ENCODE measurements at places on chromosomes 7 and 10.

DNA sequence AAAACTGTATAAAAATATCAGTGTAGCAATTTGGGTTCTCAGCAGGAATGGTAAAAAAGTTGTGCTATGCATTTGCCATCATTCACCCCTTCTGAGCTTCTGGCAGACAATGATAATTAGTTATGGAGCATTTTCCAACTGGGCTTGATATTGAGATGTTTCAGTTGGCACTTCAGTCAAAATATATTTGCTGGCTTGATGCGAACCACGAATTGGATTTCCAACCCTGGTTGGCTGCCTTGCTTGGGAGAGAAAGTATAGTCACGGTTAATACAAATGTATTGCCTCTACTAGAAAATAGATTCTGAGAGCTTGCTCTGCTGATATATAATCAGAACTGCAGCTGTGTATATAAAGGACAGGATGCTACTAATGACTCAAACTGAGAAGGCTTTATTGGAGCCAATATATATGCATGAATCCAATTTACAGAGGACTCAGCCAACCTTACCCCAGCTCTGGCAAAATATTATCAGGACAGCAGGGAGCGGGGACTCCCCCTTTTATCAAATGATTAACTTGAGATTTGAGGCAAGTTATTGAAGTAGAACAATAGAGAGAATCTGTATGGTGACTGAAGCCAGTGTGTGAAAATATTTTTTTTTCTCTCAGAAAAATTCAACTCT is 219.8 kb upstream of the SMIM30 start:
- no peak for DNase-seq

- no peak for DNase-seq
Measured at GRCh38 chr7:150417239-150417638, 33.2 kb upstream of the GIMAP8 start.

GRCh38 chr10:99850021-99850766 is 67.8 kb downstream of the ABCC2 start:
- no peak for DNase-seq

- no peak for DNase-seq
Measured at GRCh38 chr10:70317943-70318318, 34.1 kb upstream of the NPFFR1 start.

DNA sequence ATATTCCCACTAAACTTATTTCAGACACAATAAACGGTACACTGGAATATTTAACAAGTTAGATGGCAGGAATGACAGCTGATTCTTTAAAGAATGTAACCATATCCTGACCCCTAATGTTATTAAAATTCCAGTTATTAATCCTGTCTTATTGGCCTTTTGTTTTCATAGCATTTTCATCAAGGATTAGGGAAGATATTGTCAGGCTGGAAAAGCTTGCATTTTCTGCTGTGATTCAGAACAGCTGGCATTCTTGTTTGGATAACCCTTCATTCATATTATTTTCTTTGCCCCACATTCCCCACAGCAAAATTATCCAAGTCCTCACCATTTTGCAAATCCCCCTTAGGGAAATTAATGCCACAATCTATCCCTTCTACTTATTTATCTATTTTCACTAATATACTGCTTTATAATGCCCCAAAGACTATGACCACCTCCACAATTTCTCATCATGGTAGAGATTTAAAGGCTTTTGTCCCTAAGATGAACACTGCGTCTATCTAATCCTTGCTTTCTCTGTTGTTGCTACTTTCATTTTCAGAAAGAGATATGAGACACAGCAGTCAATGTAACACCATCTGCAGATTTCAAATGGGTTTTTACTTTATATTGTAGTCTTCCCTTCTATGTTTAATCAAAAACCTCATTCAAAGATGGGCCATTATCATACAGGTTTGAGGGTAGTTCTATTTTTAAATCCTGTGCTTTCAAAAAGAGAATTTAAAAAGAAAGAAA is 475.1 kb downstream of the PARD3 start:
- no peak for DNase-seq

DNA sequence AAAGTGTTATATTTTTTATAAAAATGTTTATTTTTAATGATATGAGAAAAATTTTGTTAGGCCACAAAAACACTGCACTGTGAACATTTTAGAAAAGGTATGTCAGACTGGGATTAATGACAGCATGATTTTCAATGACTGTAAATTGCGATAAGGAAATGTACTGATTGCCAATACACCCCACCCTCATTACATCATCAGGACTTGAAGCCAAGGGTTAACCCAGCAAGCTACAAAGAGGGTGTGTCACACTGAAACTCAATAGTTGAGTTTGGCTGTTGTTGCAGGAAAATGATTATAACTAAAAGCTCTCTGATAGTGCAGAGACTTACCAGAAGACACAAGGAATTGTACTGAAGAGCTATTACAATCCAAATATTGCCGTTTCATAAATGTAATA is 64.8 kb upstream of the CAPZA2 start:
- DNase-seq, result no peak

DNA sequence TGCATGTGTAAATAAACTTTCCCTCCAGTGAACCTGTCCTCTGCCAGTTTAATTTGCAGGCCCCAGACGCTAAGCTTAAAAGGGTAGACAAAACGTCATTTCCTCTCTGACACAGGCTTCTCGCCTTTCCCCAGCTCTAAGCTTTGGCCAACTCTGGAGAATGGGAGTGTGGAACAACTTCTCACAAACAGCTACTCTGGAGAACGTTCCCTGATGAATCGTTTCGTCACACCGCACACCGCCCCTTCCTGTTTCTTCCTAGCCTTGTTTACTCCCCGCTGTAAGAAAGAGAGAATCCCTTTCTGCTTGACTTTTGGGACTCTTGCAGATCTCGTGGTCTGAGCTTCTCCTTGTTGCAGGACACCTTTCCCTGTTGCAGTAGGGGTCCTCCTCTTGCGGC is 564.2 kb downstream of the TCERG1L start:
- no peak for DNase-seq

DNA sequence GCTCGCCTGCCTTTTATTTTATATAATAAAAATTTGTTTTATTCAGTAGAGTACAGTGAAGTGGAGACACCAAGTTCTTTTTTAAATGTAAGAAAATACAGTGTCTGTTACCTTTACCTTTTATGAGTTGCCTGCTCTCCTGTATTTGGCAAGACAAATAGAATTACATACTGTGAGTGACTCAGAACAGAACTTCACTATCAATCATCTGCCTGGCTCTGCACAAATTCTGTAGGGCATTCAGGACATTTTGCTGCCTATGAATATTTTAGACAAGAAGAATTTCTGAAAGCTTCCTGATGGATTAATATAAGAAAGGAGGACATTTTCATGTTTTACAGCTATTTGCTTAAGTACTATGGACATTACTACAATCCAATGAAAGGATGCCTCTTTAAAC is 135.4 kb upstream of the PHF14 start:
- peak; percentile 7 for DNase-seq

DNA sequence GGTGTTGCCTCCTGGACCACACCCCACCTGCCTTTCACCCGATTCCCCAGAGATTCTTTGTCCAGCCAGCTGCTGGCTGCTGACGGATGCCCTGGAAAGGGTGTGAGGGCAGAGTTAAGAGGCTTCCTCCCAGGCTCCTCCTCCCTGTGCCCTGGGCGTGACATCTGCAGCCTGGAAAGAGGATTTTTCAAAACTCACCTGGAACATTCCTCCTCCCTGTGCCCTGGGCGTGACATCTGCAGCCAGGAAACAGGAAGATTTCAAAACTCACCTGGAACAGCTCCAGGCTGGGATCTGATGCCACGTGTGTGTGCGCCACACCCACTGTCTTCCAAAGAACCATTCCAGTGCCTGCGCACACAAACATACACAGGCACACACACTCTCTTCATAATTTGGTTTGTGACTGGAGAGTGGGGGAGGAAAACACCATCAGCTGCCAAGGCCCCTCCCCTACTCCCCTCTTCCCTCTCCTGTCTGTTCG is 5.2 kb downstream of the MARVELD1 start:
- DNase-seq, result no peak

GRCh38 chr7:36878288-36878687 is 154.0 kb upstream of the AOAH start:
- no peak for DNase-seq

DNA sequence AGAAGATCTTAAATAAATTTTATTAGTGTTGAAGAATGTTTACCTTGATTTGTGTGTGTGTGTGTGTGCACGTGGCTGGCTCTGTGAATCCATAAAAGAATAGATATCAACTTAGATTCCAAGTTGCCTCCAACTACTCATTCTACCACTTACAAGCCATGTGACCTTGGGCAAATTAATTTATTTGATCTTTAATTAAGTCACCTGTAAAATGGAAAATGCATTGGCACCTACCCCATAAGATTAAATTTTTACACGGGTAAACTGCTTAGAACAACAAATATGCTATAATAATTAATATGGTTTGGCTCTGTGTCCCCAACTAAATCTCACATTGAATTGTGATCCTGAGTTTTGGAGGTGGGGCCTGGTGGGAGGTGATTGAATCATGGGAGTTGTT is 604.9 kb upstream of the NRG3 start:
- DNase-seq, result no peak

- DNase-seq, result no peak
Measured at GRCh38 chr10:122258136-122259074, 12.7 kb upstream of the BTBD16 start.

GRCh38 chr10:66999762-67000545 is 74.1 kb downstream of the LRRTM3 start:
- DNase-seq, result no peak

GRCh38 chr7:128435327-128435686 is 20.4 kb upstream of the HILPDA start:
- DNase-seq, result no peak

- DNase-seq, result no peak
Measured at GRCh38 chr7:39125846-39126245, 148.1 kb downstream of the POU6F2 start.

DNA sequence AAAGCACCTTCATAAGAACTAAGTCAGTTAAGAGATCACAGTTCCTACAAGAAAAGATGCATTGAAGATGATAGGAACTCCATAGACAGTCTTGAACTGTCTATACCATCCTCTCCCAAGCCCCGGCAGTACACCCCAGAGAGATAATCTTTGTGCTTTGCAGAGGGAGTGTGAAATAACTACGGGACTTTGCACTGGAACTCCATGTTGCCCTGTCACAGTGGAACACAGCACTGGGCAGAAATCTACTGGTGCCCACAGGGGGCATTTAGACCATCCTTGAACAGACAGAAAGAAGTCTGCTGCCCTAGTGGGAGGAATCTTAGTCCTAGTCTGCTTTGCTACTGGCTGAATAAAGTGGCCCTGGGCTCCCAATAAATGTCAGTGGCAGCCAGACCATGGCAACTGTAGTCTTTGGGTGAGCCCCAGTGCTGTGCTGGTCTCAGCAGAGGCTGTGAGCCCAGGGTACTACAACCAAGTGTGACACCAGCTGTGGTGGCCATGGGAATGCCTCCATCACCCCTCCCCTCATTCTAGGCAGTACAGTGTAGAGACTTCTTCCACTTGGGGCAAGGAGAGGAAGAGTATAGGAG is 107.7 kb upstream of the TMEM168 start:
- no peak for DNase-seq

Measured in T-helper 2 cell (primary cell).